Stomach (tissue), 19 donors: ENCODE measurements at places on chromosomes 5 and 9.

DNA sequence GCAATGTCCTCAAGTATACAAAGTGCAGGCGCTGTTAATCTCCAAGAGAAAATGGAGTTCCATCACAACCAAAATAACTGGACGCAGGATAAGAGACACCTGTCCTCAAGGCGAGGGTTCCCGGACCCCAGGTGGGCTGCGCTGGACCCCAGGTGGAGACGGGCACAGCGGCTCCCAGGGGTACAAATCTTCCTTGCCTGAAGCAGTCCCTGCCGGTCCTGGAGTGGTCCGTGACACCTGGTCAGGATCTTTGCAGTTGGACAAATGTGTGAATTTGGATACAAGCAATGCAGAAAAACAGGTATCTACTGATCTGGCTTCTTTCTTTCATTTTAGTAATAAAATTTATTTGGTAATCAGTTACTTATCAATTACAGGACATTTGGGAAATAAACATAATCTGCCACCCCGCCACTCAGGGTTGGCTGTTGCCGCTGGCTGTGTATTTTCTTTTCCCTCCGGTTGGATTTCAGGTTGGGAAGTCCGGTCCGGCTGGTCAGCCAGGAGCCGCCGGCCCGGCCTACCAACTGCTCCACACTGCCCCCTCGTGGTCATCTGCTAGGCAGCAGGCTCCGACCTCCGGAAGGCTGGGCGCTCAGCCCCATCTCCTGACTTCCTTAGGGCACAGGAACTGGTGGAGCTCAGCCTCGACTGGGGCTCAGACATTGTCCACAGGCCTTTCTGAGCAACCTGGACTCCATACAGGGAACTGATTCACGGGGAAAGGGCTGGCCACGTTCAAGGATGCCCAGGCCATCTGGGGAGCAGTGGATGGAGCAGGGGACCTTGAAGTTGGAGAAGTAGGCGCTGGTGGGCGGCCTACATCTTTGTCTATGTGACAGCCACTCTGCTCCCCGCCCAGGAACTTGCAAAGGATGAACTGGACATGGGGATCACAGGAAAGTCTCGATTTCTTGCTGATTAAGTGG, 43.4 kb downstream of the NXNL2 start:
- peak; percentile 92 for DNase-seq

- DNase-seq, result no peak
Observed at GRCh38 chr5:150567031-150567717, 59.2 kb downstream of the NDST1 start.

GRCh38 chr5:135462304-135462703, 10.2 kb upstream of the TIFAB start:
- DNase-seq, result peak; percentile 81

- peak; percentile 74 for DNase-seq
Observed at GRCh38 chr9:91193087-91193657, 168.5 kb downstream of the AUH start.

DNA sequence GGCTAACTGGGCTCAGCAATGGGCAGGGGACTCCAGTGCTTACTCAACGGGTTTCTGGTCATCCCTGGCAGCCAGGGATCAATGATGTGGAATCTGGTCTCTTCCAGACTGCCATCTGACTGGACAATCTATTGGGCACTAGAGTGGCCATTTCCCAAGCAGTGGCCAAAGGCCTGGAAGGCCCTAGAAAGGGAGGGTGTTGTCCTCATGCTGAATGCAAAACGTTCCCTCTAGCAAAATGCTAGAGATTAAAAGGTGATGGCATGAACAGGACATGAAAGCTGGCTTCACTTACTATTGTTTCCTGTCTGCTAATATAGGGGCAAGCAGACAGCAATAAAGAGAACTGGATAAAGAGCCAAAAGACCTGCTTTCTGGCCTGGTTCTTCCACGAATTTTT, 254.2 kb upstream of the PANK3 start:
- DNase-seq, result no peak

GRCh38 chr5:168327019-168327421, 35.6 kb downstream of the WWC1 start:
- DNase-seq, result no peak

DNA sequence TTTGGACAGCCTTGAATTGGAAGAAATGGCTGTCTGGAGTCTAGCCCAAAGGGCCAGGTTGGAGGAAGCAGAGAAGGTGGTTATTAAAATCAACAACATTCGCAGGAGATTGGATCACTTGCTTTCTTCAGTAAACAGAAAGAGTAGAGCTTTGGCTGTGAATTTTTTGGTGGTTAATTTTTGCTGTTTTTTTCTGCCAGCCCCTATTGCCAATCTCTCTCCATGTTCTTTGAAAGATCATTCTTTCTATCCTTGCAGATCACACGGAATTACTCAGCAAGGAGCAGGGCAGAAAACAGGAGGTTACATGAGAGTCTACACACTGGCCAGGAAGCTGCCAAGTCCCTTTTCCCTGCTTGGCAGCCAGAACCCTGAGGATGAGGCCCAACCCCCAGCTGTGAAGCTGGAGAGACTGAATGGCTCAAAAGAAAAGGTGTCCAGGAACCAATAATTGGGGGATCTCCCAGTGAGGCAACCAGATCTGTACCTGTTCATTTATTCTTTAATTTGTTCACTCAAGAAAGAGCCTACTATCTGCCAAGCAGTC, 13.0 kb downstream of the GLRX start:
- peak; percentile 63 for DNase-seq

GRCh38 chr5:160496784-160497183, 75.1 kb downstream of the PTTG1 start:
- DNase-seq, result no peak

- no peak for DNase-seq
Observed at GRCh38 chr5:122831984-122832383, 13.4 kb upstream of the SNX24 start.

DNA sequence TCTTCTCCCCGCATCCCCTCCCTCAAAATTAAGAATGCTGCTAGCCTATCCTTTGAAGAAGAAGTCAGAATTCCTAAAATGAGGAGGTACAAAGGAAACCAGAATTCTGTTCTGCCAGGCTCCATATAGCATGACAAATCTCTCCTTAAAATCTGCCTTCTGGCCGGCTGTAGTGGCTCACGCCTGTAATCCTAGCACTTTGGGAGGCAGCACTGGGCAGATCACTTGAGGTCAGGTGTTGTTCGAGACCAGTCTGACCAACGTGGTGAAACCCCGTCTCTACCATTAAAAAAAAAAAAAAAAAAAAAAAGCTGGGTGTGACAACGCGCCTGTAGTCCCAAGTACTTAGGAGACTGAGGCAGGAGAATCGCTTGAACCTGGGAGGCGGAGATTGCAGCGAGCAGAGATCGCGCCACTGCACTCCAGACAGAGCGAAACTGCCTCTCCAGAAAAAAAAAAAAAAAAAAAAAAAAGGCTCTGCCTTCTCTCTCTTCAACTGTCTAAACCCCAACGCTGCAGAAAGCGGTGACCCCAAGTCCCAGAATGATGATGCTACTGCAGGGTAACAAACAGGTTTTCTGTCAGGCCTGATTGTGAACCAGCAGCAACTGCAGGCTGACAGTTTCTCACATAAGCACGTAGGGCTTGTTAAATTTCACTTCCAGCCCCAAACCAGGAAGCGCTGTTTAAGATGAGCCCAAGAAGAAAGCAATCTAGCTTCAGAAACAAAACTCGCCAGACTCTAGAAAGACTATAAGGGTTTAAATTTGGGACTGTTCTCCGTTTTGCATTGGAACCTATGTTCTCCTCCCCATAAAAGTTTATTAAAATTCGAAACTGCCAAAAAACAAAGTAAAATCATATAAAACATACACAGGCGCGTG, 963 bp upstream of the CAST start:
- DNase-seq, result no peak

GRCh38 chr5:146758938-146759337, 119.6 kb downstream of the PPP2R2B start:
- no peak for DNase-seq

- DNase-seq, result peak; percentile 5
Observed at GRCh38 chr5:160747987-160748386, 104.0 kb downstream of the ATP10B start.

- no peak for DNase-seq
Observed at GRCh38 chr5:98144710-98145109, 628.8 kb upstream of the RGMB start.

DNA sequence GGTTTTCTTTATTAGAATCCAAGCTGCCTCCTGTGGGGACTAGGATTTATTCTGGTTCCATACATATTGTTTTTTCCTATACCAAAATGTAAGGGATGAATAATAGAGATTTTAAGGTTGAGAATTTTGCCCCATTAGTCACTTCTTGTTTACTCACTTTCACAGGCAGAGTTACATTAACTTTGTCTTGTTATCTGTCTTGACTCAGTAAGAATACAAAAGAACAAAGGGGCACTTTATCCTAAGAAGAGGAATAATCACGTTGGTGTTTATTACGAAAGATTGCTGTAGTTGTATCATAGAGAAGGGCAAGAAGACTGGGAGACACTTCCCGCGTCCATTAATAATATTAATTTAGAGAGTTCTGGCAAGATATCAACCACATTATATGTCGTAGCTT, 599.7 kb upstream of the FTMT start:
- DNase-seq, result no peak
